Activated naive CD4-positive, alpha-beta T cell treated with anti-CD3 and anti-CD28 coated beads, Interleukin-2, amount 50 U/mL, for 72 hours (primary cell): ENCODE measurements at places on chromosomes 7 and 10.
A peak's percentile ranks its signal among the peaks of the same experiment; 100 is the strongest.

GRCh38 chr10:11612021-11613001 is 861 bp upstream of the USP6NL start:
- DNase-seq = no peak

DNA sequence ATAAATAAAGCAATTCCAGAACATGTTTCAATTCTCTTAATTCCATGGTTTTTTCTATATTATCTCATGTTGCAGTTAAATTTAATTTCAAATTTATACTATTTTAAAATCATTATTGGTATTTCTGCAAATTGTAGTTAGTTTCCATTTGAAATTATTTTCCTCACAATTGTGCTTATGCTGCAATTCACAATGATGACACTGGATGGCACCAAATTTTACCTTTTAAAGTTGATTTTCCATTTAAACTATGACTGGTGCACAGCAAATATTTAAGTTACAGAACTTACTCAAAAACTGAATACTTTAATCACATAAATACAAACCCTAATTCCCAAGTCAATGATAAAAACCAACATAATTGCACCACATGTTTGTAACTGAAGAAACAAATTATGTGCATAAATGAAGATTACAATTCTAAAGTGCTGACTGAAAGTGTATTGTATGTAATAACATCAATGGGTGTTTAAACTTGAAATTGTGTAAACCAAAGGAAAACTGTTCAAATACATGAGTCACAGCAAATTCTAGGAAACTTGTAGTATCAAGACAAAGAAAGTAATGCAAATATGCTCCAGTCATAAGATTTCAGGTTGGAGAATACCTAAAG is 75.3 kb upstream of the AASS start:
- DNase-seq = no peak

GRCh38 chr10:69934768-69935167 is 117.9 kb upstream of the MACROH2A2 start:
- no peak for DNase-seq

DNA sequence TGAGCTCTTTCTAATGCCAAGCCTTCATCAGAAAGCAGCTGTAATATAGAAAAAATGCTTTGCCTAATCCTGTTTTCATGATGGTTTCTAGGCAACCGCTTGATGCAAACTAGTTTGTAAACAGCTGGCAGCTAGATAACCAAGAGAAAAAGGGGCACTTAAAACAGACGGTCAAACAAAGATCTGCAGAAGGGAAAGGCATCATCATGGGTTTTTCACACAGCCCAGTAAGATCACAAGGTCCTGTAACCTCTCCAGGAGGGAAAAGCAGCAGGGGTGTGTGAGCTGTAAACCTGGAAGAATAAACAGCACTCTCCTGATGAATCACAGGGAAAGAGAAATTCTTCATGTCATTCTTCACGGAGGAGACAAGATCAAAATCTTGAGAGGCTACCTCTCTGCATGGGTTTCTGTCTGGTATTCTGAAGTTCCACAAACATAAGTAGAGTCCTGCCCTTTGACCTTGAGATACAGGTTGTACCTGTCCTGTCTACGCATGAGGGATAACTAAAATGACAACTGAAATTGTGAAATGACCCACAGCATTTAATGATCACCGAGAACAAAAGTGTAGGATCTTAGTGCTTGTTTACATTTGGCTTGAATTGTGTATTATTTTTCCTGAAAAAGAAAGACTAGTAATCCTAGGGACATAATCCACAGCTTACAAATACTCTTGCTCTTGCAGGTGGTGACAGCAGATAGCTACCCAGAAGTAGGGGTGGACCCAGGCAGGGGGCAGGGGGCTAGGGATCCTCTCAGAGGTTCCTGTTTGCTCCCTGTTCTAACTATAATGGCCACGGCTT is 48.0 kb downstream of the CREB3L2 start:
- DNase-seq = no peak

GRCh38 chr10:103736763-103737162 is 118.6 kb downstream of the SH3PXD2A start:
- no peak for DNase-seq

DNA sequence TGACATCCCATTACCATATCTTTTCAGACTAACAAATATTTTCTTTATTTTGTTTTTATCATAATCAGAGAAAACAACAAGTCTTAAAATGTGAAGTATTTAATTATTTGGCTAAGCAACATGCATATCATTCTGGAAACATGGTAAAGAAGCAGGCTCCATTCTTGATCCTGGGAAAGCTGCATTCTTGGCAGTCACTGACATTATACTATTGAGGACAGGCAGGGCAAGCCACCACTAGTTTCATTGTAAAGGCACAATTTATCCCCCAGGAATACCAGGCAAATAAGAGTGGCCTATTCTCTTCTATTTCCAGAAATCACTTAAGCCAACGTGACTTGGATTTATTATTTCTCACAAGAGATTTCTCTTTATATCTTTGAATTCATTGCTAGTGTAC is 153.8 kb upstream of the AKR1E2 start:
- DNase-seq = no peak

DNA sequence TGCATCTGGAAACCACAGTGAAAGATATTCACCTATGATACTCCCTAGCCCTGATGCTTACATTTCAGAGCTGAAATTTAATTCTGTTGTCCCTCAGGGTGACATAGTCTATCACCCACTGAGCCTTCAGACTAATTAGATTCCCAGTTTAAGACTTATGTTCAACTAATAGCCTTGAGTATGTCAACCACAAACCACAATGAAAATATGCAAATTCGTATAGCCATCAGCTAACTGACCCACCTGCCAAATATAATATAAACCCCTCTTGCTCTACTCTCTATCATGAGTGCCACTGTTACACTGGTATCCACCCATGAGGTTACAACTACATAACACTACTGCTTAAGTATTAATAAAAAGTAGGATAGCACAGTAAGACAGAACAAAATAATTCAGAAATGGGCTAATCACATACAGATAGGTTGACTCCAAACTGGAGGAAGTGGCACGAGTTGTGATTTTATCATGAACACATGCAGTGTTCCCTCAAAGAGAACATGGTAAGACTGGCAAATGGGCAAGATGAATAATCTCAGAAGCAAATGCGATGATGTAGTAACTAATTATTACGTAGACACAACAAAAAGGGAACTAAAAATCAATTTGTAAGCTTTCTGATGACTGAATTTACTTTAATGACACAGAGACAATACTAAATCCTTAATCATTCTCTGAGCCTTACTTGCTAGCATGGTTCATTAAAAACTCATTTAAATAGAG is 290.6 kb downstream of the PARD3 start:
- DNase-seq = no peak

- no peak for DNase-seq
These were observed 692.5 kb upstream of the IGFBP3 start for GRCh38 chr7:46613551-46613950.

DNA sequence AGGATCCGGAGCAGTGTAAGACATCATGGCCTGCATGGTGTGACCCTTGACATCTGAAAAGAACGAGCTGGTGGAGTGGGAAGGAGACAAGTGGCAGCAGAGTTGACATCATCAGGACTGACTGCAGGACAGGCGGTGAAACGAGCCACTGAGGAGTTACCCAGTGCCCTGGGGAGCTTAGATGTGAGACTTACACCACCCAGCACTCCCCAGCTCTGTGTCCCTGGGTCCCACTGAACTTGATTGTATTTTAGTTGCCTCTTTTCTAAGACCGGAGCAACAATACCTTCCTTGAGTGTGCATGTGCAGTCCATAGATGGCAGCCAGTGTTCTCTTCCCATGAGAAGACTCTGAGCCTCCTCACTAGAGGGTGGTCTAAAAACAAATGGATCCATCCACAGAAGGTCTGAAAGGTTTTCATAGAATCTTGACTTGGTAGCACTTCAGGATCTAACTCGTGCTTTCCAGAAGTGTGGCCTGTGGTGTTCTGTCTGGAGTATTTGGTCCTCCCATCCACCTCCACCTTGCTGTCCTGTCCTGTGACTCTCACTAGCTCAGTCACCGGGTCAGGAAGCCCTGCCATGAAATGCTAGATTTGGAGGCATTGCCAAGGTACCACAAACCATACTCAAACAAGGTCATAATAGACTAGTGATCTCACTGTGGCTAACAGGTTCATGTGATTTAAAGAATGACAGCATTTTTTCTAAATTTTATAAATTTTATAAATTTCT is 59.0 kb downstream of the IKZF1 start:
- DNase-seq = no peak

GRCh38 chr10:33421789-33422462 is 87.5 kb upstream of the NRP1 start:
- DNase-seq = no peak

- DNase-seq = no peak
These were observed 285.9 kb upstream of the ETV1 start for GRCh38 chr7:14275356-14275755.

DNA sequence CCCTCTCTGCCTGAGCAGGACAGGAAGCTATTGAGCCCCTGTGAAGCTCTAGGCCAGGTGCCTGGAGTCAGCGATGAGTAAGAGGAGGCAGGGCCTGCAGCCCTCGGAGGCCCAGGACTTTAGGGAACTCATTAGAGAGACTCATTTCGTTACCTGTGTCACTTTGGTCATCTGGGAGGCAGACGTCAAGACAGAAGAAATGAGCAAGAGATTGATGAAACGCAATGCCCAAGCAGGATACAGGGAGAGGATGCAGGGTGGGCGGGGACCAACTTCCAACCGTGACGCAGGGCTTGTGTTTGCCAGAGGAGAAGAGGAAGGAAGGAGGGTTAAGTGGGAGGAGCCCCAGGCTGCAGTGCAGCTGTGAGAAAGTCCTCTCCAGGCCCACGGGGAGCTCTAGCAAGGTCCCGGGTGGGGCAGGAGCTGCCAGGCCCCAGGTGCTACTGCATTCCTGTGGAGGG is 26.4 kb upstream of the GNA12 start:
- DNase-seq = peak; percentile 82

DNA sequence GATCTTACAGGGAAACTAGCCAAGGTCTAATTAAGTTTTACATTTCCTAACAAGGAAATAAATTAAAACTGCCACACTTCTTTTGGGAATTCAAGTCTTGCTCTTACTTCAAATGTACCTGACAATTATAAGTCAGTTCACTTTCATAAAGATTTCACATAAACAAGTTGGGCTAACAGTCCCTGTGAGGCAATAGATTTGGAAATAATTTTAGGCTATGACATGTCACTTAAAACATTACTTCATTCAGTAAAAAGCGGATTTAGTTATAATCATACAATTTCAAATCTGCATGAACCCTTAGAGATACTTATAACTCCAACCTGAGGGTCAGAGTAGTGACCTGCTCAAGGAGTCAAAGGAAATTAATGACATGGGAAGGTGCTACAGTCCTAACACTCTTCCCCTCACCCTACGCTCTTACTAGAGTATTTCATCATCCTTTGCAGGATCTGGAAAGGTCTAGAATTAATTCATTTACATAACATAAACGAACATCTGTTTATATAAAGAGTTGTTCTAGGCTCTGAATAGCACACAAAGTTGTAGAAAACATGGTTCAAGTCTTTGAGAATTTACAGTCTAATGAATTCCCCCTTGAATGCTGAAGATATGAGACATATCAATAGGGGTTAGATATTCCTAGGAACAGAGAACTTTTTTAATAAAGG is 32.3 kb upstream of the DNAJB12 start:
- no peak for DNase-seq

DNA sequence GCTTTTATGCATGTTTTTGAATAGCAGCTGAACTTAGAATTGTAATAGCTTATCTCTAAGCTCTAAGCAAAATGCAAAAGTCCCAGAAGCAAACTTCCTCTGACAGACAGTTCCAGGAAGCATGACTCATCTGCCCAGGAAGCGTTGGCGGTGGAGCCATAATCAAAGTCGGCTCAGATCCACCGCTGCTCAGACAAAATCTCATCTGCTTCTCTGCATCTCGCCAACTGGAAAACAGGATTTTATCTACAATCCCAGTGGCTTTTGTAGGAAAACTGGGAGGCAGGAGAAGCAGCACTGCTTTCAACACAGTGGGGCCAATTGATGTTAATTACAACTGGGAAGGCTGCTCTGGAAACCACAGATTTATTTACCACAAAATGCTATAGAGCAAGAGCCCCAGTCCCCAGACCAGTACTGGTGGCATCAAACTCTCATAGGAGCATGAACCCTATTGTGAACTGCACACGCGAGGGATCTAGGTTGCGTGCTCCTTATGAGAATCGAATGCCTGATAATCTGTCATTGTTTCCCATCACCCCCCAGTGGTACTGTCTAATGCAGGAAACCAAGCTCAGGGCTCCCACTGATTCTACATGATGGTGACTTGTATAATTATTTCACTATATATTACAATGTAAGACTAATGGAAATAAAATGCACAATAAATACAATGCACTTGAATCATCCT is 99.9 kb downstream of the CUBN start:
- peak; percentile 66 for DNase-seq

GRCh38 chr10:86673827-86674581 is 5.7 kb downstream of the LDB3 start:
- DNase-seq = no peak

DNA sequence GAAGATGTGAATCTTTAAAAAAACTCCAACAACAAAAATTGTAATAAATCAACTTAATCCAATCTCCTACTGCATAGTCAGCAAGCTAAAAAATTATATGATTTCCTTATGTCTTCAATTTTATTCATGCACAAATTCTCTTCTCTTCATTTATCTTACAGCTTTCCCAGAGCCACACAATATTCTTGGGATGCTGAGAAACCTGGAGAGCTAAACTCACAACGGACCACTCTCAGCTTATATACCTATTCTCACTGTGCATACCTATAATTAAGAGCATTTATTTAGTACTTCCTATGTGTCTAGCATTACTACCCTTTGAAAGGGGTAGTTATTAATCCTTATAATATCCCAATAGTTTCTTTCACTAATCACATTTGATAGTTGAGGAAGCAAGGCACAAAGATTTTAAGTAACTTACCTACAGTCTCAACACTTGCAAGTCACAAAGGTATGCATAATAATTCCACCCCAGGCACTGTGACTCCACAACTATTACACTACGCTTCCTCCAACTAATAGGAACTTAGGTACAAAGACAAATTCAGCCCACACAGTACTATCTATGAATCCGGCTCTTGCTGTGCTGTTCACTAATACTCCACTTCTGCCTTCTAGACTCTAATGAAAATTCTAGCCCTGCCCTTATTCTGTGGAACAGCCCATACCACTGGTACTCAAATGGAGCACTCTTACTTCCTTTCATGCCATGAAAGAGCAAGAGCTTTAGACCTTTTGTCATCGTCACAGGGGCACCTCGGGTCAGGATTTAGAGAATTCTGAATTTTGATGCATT is 5.1 kb downstream of the CCDC71L start:
- no peak for DNase-seq

DNA sequence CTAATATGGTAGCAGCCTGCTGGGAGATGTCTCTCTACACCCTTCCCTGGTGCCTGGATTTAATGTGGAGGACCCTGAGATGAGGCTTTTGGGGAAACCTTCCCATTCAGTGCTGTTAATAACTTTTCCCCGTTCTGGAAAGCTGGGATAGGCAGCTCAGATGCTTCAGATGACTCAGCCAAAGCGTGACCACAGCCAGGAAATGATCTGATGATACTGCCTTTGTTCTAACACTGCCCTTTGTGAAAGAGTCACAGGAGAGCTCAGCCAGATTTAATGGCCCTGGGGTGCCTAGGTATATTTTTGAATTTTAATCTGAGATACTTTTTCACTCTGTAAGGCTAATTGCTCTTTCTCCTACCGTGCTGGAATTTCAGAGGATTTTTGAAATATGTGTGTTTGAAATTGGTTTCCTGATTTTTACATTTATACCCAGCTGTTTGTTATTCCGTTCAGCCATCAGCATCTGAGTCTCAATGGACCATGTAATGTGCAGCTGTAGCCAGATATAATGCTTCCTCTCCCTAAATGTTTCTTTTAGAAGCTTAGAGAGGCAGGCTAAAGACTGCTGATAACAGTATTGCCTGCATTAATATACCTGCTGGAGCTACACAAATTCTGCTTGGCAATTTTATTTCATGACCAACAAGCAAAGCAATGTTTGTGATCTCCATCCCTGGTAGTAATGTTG is 17.8 kb downstream of the CELF2 start:
- DNase-seq = no peak
